HS-5 (cell line): ENCODE measurements at places on chromosomes 12 and 14.

GRCh38 chr12:14257303-14257733 is 108.2 kb upstream of the ATF7IP start:
- no peak for DNase-seq

DNA sequence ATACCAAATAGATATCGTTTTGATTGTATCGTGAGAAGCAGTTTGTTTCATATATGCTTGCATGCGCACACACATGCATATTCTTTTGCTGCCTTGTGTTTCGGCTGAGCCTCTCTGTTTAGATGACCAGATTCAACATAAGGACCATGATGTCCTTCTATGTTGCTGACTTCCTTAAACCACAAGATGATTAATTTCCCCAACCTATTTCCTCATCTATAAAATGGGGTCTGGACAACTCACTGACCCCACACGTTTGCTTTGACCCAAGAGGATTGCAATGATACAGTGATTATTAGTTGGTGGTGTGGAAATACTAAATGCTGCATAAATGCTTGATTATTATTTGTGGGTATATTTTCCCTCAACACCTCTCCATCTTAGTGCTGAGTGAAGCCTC is 16.8 kb upstream of the FOS start:
- no peak for DNase-seq

GRCh38 chr14:93715279-93715927 is 72.9 kb downstream of the PRIMA1 start:
- no peak for DNase-seq

DNA sequence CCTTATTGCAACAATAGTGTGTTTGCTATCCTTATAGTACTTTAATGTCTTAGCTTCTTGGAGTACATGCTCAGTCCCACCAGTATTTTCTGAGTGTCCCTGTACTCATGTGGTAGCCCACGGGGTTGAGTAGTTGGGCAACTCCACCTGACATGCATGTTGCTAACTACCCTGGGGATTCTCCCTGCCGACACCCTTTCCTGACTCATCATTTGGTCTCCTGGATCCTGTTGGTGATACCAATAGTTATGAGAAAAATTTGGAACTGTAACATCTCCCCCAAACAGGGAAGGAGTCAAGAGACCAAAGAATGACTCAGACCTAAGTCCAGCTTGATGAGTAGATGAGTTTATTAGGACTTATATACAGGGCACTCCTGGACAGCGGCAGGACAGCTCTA is 101.6 kb downstream of the BRMS1L start:
- peak; percentile 48 for DNase-seq

DNA sequence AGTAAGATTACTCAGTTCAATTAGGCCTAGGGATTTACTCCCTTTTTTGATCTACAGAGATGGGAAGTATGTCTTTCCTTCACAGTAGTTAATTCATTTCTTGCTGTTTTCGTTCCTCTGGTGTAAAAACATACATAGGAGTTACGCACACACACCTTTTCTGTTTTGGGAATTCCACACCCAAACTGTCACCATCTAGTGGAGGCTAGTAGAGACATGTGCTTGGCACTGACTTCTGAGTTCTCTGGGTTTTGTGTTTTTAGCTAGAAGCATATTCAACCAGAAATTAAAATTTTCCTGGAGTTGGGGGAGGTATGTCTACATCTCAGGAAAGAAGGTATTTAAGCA is 1.4 kb downstream of the SUSD6 start:
- DNase-seq = no peak

DNA sequence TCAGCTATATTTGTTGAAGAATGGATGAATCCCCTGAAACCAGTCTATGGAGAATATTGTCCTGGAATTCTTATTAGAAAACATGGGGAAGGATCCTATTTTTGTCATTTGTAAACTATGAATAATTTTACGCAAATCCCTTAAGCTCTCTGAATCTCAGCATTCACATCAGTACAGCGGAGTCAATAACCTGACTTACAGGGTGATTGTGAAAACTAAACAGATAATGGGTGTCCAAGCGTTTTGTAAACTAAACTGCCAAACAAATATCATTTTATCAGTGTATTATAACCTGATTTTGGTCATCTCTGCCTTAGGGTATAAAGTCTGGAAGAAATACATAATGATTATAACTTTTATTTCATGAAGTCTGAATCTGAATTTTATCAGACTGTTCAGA is 10.0 kb downstream of the ART4 start:
- DNase-seq = no peak

GRCh38 chr12:54660320-54660962 is 12.3 kb upstream of the DCD start:
- DNase-seq = no peak

GRCh38 chr14:32203928-32204357 is 874 bp upstream of the RNU6-8 start:
- no peak for DNase-seq

GRCh38 chr14:33979613-33980276 is 28.9 kb upstream of the EGLN3 start:
- DNase-seq = no peak

GRCh38 chr12:24418157-24418556 is 468.7 kb upstream of the SOX5 start:
- no peak for DNase-seq

DNA sequence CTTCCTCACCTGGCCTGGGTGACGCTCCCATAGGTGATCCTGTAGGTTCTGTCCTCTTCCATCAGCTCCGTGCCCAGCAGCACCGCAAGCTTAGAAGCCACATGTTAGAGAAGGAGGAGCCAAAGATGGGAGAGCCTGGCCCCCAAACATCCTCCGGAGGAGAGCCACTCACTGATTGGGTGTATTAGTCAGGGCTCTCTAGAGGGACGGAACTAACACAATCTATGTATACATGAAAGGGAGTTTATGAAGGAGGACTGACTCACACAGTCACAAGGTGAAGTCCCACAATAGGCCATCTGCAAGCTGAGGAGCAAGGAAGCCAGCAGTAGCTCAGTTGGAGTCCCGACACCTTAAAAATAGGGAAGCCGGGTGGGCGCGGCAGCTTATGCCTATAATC is 1273.1 kb upstream of the TMEM132C start:
- DNase-seq = no peak

- DNase-seq = no peak
These were observed 250.5 kb upstream of the FLRT2 start for GRCh38 chr14:85279407-85279806.

DNA sequence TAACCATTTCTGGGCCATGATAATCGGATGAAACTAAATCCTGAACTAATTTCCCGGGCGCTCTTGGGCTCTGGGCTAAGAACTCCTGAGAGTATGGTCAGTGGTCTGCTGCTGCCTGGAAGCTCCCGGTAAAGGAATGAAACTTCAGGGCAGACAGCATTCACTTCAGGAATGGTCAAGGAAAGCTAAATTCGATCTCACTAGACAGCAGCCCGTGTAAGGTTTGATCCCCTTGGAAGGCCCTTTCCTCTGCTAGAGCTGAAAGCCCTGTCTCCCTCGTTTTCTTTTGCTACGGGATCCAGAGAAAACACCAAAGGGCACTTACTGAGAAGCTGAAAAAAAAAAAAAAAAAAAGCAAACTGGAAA is 680 bp downstream of the ASB8 start:
- DNase-seq = no peak

DNA sequence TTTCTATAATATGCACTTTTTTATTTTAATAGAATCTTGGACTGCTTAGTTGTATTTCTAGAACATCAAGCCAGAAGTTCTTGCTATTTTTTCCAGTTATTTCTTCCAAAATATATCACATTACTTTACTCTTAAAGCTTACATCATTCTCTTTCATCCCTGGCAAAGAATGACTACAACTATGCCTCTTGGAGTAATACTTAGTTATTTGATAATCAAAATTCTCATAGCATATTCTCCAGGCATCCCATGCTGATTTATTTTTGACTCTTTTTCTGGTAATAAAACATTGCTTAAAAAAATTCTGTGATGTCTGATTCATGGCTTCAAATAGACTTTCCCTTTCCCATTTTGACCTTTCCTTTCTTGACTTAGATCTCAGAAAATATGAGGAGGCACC is 118.7 kb upstream of the TSPAN8 start:
- no peak for DNase-seq

DNA sequence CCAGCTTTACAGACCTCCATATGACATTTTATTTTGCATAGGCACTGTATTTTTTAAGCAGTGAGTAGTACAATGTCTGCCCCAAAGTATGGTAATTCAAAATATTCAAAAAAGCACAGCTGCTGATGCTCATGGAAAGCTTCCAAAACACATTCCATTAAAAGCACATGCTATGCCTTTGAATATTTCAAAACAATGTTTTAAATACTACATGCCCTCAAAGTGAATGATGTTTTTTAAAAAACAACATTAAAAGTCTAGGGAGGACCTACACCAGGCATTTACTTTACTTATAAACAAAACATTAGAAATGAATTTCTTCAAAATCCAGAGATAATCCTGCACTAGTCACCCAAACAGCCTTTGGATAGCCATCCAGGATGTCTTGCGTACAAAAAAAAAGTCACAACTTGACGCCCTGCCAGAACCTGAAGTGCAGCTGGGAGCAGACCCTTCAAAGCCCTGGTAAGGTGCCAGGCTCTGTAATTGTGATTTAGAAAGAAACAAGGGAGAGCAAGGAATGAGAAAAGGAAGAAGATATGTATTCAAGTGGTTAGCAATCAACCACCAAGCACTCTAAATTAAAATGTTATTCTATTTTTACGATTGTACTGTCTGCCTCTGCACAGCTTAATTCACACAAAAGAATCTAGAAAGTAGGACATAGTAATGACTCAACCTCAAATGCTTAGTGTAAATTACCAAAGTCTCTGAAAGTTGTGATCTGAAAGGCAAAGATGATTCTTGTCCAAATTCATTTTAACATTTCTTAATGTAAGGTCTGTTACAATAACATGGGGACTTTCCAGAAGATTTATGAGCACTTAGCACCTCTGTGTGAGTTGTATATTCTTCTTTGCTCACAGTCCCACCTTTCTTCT is 31.9 kb downstream of the CEP83 start:
- DNase-seq = no peak

GRCh38 chr12:115973066-115973465 is 304.4 kb downstream of the MED13L start:
- DNase-seq = no peak

DNA sequence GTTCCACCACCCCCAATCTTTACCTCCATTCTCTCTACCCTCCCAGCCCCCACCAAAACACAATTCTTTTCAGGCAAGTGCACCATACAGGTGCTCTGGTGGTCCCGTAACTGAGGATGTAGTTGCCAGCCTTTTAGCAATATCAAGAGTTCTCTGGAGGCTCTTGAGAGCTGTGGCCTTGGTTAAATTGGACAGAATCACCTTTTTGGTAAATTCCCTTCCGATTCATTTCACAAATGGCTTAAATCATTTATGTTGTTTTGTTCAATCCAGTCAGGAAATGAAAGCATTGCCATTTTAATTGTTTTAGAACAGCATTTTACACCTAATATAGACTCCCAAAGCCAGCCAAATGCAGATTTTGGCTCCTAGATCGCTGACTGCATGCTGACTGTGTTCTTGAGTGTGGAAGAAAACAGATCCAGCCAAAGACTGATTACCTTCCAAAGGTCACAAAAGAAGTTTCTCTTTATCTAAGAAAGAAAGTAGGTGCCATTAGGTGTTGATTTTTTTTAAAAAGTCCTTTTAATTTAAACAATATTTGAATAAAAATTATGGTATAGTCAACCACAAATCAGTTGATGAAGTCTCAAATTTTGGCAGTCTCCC is 25.6 kb downstream of the CRADD start:
- no peak for DNase-seq

DNA sequence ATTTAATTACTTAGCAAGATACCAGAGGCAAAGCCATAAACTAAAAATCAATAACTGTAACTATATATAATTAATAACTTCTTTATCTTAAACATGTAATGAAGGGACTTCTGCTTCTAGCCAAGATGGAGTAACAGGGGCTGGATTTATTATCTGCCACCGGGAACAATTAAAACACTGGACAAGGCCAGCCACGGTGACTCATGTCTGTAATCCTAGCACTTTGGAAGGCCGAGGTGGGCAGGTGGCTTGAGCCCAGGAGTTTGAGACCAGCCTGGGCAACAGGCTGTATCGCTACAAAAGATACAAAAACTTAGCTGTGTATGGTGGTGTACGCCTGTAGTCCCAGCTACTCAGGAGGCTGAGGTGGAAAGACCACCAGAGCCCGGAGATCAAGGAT is 113.6 kb downstream of the TAOK3 start:
- no peak for DNase-seq

DNA sequence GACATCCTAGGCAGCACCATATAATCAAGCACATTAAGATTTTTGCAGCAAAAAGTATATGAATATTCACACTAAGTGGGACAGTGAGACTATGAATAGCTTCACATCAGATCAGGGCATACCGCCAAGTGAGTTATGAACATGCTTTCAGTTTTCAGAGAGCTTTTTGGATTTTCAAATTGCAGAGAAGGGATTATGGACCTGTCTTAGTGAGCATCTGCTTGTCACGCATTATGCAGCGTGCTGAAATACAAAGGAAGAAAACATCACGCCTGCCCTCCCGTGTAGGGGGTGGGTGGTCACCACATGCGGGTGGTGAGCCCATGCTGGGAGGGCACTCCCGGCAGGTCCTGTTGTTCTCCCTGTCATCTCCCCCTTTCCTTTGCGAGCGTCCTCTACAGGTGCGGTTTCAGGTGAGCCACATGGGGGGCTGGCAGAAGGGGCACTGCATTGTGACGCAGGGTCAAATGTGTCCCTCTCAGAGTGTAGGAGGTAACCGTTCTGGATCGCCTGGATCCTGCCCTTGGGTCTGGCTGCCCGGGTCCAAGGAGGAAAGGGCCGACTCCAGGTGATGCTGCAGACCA is 42.6 kb downstream of the TRAF3 start:
- DNase-seq = no peak

- DNase-seq = no peak
These were observed 132.4 kb downstream of the TPH2 start for GRCh38 chr12:72071030-72071429.

GRCh38 chr14:56137453-56137807 is 19.2 kb downstream of the PELI2 start:
- DNase-seq = no peak

GRCh38 chr12:116924558-116925453 is 14.1 kb downstream of the FBXW8 start:
- peak; percentile 82 for DNase-seq

GRCh38 chr14:21136024-21136423 is 19.8 kb downstream of the OR5AU1 start:
- DNase-seq = no peak

DNA sequence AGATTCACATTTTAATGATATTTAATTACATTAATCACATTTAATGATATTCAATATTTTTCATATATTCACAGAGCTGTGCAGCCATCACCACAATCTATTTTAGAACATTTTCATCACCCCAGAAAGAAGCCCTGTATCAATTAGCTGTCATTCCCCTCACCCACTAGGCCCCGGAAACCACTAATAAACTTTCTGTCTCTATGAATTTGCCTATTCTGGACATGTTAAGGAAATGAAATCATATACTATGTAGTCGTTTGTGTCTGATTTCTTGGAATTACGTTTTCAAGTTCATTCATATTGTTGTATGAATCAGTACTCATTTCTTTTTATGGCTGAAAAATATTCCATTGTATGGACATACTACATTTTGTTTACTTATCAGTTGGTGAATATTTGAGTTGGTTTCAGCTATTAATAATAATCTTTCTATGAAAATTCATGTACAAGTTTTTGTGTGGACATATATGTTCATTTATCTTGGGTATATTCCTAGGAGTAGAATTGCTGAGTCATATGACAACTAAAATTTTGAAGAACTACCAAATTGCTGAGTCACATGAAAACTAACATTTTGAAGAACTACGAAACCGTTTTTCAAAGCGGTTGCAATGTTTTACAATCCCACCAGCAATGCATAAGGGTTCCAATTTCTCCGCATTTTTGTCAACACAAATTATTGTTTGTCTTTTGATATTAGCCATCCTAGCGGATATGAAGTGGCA is 11.7 kb upstream of the OTOGL start:
- DNase-seq = no peak
